ENCODE measurements at places on chromosomes 1 and 21. TPM values are rescaled to one million over a fixed set of nuclear protein-coding genes. Genes with fewer than 3 reads are reported as not detected.

DNA sequence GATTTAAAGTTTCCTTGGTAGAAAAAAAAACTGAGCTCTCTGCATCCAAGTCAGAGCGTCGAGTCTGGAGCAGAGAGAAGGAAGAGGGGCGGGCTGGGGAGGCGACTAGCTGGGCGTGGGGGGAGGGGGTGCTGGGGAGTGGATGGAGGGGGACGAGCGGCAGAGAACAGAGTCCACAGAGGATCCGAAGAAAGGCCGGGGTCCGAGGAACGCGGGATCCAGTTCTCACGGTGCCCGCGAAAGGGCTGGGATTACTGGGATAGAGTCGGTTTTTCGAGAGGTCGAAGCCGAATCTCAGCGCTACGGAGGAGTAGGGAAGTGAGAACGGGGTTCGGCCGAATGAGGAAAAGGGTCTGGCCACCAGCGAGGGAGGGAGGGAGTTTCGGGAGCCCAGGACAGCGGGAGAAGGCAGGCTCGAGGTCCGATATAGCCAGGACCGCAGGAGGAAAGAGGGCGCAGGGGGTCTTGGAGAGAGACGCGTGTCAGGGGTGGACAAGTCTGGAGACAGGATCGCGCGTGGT lies 665 bp downstream of the DAB1 start:
- no peaks in the 10 kb centered on the region for H3K36me3 ChIP-seq
- no peaks in the 10 kb centered on the region for H3K4me1 ChIP-seq
- H3K27ac ChIP-seq = no peak overlapping the region

- H3K4me1 ChIP-seq = no peaks in the 10 kb centered on the region
- no peak overlapping the region for H3K27ac ChIP-seq
- no peaks in the 10 kb centered on the region for H3K36me3 ChIP-seq
- DNase-seq = no peak
- no peak overlapping the region for H3K4me3 ChIP-seq
- no peaks in the 10 kb centered on the region for H3K27me3 ChIP-seq
Observed at GRCh38 chr1:109637446-109637845, 17.8 kb downstream of the AMPD2 start.

- H3K36me3 ChIP-seq = peaks cover 4% of the 10 kb centered on the region
- H3K27ac ChIP-seq = peak overlapping the region; percentile 97
- peaks cover 37% of the 10 kb centered on the region for H3K4me1 ChIP-seq
Observed at GRCh38 chr21:36297938-36298572, 21.9 kb upstream of the MORC3 start.

DNA sequence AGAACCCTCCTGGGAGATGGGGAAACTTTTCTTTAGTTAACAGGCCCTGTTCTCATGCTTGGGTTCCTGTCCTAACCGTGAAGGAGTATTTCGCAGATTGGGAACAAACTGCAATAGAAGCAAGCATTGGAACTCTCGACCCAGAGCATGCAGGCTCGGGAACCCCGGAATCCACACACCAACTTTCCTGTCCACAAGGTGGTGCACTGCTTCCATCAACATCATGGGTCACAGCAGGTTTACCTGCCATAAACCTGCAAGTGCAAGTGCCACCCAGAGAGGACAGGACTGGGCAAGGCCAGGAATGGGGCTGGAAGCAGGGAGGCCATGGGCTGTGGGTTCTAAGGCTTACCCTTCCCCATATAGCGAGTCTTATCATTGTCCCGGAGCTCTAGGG lies 6.9 kb downstream of the ENO1 start:
- peaks cover 41% of the 10 kb centered on the region for H3K4me1 ChIP-seq
- H3K27ac ChIP-seq = no peak overlapping the region
- peaks cover 57% of the 10 kb centered on the region for H3K36me3 ChIP-seq
- no peak overlapping the region for H3K4me3 ChIP-seq

The SRSF10 gene
- polyA plus RNA-seq = 113 TPM

GRCh38 chr1:169529068-169529642 lies 43.4 kb upstream of the SLC19A2 start:
- no peak overlapping the region for H3K4me3 ChIP-seq
- DNase-seq = no peak
- no peak overlapping the region for H3K27ac ChIP-seq
- H3K27me3 ChIP-seq = no peaks in the 10 kb centered on the region
- H3K4me1 ChIP-seq = peaks cover 1% of the 10 kb centered on the region

DNA sequence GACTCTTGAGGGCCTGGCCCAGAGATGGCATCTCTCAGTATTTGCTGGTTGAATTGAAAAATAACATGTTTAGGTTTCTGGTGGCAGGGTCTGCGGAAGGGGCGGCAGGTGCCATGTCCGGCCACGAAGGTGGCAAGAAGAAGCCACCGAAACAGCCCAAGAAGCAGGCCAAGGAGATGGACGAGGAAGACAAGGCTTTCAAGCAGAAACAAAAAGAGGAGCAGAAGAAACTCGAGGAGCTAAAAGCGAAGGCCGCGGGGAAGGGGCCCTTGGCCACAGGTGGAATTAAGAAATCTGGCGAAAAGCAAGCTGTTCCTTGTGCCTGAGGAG lies 14.3 kb upstream of the FGR start:
- H3K4me1 ChIP-seq = peaks cover 26% of the 10 kb centered on the region
- H3K27me3 ChIP-seq = no peaks in the 10 kb centered on the region
- peak overlapping the region; percentile 20 for H3K4me3 ChIP-seq
- H3K36me3 ChIP-seq = no peaks in the 10 kb centered on the region
- DNase-seq = no peak

- DNase-seq = no peak
- H3K4me1 ChIP-seq = no peaks in the 10 kb centered on the region
- no peak overlapping the region for H3K27ac ChIP-seq
- H3K36me3 ChIP-seq = no peaks in the 10 kb centered on the region
- H3K4me3 ChIP-seq = no peak overlapping the region
Observed at GRCh38 chr1:183301239-183301638, 115.2 kb downstream of the LAMC2 start.

DNA sequence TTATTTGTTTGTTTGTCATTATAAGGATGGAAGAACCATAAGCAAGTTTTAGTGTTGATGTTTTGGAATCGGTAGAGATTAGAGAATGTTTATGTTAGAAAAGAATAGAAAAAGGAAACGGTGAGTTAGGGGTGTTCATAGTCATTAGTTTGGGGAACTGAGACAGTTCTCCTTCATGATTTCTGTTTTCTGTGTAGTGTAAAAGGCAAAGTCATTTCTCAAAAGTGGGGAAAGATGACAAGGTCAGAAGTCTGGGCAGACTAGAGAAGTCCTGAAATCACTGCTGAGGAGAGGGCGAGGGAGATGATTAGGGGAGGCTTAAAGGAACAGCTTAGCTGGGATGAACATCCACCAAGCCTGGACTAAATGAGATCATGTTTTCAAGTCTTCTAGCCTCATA lies 498.9 kb downstream of the TTLL7 start:
- H3K36me3 ChIP-seq = no peaks in the 10 kb centered on the region
- no peaks in the 10 kb centered on the region for H3K4me1 ChIP-seq
- no peak overlapping the region for H3K27ac ChIP-seq
- DNase-seq = no peak
- H3K4me3 ChIP-seq = no peak overlapping the region

The CLDN17 gene
- polyA plus RNA-seq = not detected

All from immature natural killer cell (primary cell).